ENCODE measurements at places on chromosomes 1 and 21. TPM values are rescaled to one million over a fixed set of nuclear protein-coding genes. Genes with fewer than 3 reads are reported as not detected.

GRCh38 chr1:231020139-231020601, 19.9 kb downstream of the FAM89A start:
- no peak for DNase-seq

DNA sequence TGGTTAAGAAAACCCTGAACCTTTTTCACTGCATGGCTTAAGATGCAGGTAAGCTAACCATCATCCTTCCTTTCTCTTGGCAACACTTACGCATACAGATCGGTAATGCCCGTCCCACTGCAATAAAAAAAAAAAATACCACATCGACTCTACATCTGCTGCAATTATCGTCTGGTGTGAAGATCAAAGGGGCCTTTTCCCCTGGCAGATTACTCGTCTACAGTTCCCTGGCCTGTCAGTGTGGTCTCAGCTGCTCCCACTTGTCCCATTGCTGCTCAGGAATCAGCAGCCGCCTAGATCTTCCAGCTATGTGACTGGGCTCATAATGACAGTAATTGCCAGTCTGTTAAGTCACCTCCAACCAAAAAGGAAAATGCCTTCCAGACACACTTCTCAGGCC, 133.1 kb downstream of the SETD4 start:
- DNase-seq: no peak

DNA sequence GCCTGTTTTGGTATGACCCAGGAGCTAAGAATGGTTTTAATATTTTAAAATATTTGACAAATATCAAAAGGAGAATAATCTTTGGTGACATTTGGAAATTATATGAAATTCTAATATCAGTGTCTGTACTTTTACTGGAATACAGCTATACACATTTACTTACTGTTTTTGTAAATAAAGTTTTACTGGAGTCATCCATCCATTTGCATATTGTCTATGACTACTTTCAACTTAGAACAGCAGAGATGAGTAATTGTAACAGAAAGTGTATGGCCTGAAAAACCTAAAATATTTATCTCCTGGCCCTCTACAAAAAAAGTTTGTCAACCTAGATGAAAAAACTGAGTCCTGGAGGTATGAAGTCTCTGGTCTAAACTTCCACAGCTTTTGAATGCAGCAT, 5.8 kb upstream of the MAP3K7CL start:
- no peak for DNase-seq

CNIH3 gene
- 1.6 TPM for total RNA-seq

KRTAP21-2 gene
- total RNA-seq: not detected

GRCh38 chr21:37538971-37539590, 172.5 kb downstream of the DYRK1A start:
- no peak for DNase-seq

NUAK2 gene
- total RNA-seq: 13.0 TPM

- DNase-seq: no peak
Observed at GRCh38 chr1:180486092-180486491, 16.3 kb downstream of the ACBD6 start.

RAB25 gene
- total RNA-seq: 0.91 TPM

GRCh38 chr1:193799948-193800690, 613.7 kb upstream of the B3GALT2 start:
- no peak for DNase-seq

- DNase-seq: peak; percentile 45
Observed at GRCh38 chr1:205325334-205325884, 3.9 kb upstream of the NUAK2 start.

DNA sequence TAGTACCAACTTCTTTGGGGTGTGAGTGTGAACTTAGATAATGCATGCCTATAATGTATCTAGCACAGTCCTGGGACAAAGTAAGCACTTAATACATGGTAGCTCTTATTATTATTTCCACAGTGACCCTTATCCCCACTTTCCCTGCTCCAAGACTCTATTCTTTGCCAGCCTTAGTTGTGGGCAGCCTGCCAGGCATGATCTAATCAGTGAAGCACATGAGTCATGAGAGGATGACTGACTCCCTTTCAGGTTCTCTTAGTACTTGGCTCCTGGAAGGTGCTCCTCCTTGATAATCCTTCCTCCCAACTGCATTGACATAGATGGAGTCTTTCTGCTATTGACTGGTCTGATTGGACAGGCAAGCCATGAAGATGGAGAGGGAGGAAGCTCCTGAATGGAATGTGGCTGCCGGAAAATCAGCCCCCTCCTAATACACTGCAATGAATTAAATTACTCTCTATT, 17.4 kb upstream of the GNG12 start:
- DNase-seq: no peak

DNA sequence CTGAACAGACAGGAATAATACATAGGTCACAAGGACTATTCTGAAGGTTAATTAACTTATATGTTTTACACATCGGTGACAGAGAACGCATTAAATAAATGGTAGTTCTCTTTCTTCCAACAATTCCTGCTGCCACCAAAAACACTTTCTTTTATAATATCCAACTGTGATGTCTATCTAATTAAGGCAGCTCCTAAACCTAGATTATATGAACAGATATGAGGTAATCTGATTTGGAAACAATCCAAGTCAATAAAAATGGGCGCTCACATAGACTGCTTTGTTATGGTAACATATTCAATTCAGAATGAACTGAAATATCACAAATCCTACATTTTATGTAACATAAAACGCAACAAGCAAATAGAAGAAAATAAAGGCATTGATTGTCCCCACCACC, 16.0 kb downstream of the CYYR1 start:
- DNase-seq: no peak

DNA sequence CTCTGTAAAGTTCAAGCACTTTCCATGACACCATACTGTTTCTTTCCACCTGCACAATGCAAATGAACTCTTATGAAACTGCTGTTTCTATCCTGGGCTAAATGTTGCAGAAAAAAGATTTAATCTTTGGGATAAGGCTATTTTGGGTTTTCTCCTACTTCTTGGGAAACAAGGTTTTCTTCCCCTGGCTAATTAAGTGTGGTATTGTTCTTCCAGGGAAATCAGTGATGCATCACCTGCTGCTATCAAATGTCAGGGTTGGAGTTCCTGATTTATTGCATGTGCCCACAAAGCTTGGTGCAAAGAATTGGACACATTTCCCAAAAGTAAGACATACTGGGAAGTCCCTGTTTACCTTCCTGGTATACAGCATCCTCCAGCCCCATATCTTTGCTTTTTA, 6.0 kb upstream of the RGS4 start:
- DNase-seq: no peak

DNA sequence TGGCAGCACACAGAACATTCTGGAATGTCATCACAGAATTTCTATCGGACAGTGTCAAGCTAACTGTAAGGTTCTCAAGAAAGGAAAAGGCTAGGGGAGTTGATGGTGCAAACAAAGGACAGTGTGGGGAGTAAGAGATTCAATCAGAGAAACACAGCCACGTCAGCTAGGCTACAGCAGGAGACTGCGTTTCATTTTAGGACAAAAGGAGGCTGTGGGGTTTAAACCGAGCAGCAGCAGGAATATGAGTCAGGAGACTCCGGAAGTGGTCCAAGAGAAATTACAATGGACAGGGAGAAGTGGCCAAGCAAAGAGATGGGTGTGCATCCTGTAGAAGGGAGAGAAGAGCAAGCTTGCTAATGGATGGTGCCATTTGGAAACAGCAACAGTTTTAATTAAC, 37.4 kb upstream of the C1orf198 start:
- DNase-seq: no peak

- DNase-seq: no peak
Observed at GRCh38 chr1:160371346-160371631, 4.4 kb downstream of the NHLH1 start.

- no peak for DNase-seq
Observed at GRCh38 chr1:43731867-43732531, 24.7 kb downstream of the ST3GAL3 start.

GRCh38 chr1:178659789-178660208, 65.2 kb upstream of the RALGPS2 start:
- no peak for DNase-seq

GRCh38 chr1:212655668-212656440, 43.8 kb downstream of the BATF3 start:
- DNase-seq: no peak

NPR1 gene
- not detected for total RNA-seq

GRCh38 chr1:230263568-230264195, 162.4 kb downstream of the PGBD5 start:
- DNase-seq: no peak

- no peak for DNase-seq
Observed at GRCh38 chr1:40742363-40743061, 41.1 kb upstream of the KCNQ4 start.

DNA sequence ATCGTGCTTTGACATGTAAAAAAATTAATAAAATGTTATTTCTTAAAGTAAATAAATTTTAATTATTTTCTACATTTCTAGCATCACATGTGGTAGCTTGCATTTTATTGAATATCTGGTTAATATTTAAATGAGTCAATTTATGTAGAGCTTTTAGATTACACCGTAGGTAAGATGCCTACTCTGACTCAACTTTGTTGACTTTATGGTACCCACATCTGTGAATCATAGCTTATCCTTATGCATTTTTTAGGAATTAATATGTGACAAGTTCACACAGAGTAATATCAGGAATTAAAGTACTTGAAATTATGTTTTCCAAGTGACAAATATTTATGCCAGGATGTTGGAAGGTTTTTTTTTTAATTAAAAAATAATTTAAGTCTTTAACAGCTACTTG, 120.7 kb downstream of the LEPR start:
- no peak for DNase-seq

ZNF436 gene
- 8.2 TPM for total RNA-seq

GRCh38 chr1:57258557-57259325, 165.1 kb downstream of the DAB1 start:
- DNase-seq: no peak

DNA sequence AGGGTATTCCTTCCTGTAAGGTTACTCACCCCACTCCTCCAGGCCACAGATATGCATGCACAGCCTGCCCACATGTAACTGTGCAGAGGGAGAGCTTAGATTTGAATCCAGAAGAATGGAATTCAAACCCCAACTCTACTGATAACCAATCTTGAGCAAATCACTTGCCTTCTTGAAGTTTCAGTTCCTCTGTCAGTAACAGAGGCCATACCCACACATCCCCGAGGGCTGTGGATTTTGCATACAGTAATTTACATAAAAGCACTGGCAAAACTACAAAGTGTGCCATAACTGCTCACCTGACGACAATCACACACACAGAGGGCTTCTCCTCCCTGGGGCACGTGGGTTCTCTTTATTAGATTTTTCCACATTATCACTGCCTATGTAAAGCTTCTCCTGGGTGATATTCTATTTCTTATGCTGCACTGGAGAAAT, 18.6 kb downstream of the CD247 start:
- DNase-seq: no peak

SERTAD4 gene
- not detected for total RNA-seq

DNA sequence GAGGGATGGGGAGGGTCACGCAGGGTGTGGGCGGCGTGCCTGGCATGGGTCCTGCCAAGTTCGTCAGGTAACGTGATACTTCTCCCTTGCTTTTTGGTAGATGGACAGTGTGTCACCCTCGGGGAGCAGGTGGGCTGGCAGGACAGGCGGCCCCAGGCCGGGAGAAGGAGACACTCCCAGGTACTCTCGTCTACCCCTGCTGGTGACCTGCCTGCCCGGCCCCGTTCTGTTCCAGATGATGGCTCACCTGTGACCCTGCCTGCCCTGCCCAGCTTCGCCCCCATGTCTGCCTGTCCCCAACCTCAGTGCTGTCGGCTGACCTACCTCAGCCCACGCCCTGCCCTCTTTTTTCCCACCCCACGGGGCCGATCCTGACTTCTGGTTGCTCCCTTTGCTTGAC, 144.7 kb downstream of the PCBP3 start:
- DNase-seq: no peak

DNA sequence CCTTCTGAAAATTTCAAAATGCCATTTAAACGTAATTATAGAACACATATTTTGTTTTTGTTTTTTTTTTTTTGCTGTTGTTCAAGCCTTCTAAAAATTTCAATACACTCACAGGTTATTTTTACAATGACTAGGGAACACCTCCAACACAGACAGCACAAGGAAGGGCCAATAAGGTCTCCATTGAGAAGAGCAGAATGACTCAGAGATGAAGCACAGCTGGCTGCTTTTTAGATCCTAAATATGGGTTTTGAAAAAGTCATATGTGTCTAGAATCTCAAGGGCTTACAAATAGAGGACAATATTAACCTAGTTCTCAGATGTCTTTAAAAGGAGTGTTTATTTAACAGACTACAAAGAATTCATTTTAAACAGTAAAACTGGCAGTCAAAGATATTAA, 104.6 kb downstream of the NEGR1 start:
- DNase-seq: no peak

SUCO gene
- total RNA-seq: 42.5 TPM

DNA sequence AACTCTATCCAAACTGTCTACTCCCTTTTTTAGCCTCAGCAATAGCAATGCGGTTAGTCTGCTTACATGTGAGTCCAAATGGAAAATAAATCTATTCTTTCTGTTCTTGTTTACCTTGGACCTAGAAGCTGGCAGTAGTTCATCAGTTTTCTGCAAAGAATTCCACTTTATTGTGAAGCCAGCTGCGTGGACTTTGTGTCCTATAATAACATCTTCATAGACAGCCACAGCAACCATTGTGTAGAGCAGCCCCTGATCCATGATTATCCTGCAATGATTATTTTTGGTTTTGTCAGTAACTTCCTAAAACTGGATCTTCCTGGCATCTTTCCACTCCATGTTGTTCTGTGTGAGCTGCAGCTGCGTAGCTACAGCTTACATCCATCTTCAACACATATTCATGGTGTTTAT, 408.7 kb downstream of the NUF2 start:
- DNase-seq: no peak

IGSF21 gene
- total RNA-seq: not detected

DNA sequence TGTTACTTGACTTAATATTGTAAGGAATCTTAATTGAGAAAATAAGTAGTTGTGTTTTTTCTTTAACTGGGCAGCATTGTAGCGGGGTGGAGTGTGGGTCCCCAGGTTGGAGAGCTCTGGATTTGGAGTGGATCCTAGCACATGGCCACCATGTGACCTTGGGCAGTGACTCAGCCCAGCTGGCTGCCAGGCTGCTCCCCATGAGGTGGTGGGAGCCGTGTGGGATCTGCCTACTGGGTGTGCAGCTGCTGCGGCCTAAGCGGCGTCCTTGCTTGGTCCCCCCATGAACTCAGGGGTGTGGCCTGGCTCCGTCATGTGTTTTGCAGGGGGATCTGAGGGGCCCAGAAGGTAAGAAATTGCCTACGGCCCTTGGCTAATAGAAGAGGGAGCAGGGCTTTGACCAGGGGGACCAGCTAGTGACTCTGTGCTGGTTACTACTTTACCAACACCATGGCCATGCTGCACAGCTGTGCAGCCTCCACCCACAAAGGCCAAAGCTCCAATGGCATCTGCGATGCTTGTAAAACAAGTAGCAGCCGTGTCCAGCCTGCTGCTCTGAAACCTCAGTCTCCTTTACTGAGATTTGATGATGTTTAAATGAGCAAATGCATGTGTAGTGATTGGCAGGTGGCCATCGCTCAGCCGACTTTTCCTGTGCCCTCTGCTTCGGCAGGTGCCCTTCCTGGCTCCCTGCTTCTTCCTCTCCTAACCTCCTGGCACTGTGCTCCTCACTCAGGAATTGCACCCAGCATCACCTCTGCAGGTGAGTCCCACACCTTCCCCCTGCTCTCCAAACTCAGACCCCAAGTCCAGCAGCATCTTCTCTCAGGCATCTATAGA, 68.3 kb downstream of the ADARB1 start:
- no peak for DNase-seq

HSD11B1 gene
- total RNA-seq: not detected

PROK1 gene
- not detected for total RNA-seq

- DNase-seq: peak; percentile 68
Observed at GRCh38 chr1:23613191-23614031, 54.1 kb upstream of the ID3 start.
